Activated naive CD4-positive, alpha-beta T cell (primary cell): ENCODE measurements at places on chromosomes 4 and X.

DNA sequence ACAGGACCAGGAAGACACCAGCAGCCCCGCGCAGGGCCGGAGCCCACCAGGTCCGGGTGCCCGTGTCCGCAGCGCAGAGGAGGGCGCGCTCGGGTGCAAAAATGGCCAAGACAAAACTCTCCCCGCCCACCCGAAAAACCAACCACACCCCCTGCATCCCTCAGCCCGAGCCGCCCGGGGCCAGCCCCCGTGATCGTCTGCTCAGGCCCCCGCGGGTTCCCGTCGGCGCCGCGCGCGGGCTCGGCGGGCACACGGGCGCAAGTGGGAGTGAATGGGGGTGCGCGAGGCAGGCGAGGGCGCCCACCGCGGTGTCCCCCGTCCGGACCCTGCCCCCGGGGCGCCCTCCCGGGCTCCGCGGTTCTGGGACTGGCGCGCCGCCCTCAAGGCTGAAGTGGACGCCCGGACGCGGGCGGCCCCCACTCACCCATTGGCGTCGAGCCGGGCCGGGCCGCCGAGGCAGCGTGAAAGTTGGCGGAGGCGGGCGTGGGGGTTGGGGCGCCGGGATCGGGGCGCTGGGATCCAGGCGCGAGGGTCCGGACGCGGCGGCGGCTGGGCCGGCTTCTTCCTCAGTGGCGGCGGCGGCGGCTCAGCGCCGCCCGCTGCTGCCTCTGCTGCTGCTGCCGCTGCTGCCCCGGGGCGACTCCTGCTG lies 393 bp downstream of the SH3KBP1 start:
- no peak for DNase-seq

DNA sequence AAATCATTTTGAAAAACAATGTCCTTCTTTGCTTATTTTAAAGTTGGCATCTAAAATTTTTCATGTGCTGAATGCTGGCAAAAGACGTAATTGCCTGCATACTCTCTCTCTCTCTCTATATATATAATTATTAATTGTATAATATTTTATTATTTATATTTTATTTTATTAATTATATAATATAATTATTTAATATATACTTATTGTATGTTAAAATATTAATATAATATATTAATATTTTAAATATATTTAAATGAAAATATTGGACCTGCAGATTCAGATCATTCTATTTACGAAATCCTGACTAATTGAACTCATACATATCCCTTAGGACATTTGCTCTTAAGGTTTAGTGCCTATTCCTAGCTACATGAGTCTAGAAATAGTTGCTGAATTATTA lies 144.7 kb upstream of the VCX start:
- DNase-seq, result no peak

GRCh38 chr4:106315476-106315967 lies 487 bp downstream of the TBCK start:
- no peak for DNase-seq

DNA sequence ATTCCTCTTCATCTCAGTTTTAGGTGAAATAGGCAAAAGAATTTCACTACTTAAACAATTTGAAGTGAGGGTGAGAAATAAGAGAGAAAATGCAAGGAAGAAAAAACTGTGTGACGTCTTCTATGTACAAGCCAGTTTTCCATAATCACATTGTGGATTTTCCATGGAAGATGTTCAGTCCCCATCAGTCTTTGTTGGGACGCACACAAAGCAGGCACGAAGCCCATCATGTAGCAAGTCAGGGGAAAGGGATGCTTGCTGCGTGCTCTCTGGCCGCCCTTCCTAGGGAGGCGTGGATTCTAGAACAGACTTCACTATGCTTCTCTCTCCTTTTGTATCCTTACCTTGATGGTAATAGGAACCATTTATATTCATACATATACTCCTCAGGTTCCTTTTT lies 54.7 kb downstream of the RBPJ start:
- no peak for DNase-seq

- no peak for DNase-seq
Measured at GRCh38 chr4:121041307-121042090, 30.8 kb downstream of the NDNF start.

GRCh38 chr4:20248155-20248558 lies 3.5 kb upstream of the SLIT2 start:
- no peak for DNase-seq

- DNase-seq, result no peak
Measured at GRCh38 chr4:6500481-6501140, 28.2 kb upstream of the PPP2R2C start.
